Stomach (tissue), 19 donors: ENCODE measurements at places on chromosomes 5 and 9. TPM values are rescaled to one million over a fixed set of nuclear protein-coding genes. Genes with fewer than 3 reads are reported as not detected.

Gene FRMPD1
- not detected for polyA plus RNA-seq

DNA sequence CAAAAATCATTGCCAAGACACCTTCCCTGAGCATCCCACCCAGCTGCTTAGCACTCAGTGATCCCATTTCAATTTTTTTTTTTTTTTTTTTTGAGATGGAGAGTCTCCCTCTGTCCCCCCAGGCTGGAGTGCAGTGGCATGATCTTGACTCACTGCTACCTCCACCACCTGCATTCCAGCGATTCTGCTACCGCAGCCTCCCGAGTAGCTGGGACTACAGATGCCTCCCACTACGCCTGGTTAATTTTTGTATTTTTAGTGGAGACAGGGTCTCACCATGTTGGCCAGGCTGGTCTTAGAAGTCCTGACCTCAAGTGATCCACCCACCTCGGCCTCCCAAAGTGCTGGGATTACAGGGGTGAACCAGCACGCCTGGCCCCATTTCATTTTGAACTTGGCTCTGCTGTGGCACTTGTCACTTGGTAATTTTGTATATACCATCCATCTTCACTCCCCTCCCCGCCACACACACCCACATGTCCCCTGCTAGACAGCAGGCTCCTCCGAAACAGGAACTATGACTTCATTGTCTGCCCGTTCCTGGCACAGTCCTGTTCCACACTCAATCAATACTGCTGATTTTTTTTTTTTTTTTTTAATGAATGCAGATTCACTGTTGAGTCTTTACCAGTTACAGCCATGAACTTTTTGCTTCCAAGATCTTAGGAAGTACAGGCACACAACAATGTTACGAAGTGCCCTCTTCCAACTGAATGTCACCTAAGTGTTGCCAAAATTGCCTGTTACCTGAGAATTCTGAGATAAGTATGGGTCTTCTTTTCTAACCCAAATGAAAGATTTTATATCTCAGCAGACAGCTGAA lies 17.3 kb upstream of the ZBTB34 start:
- H3K4me3 ChIP-seq, result no peak overlapping the region
- no peaks in the 10 kb centered on the region for H3K27me3 ChIP-seq
- no peak overlapping the region for H3K27ac ChIP-seq
- H3K4me1 ChIP-seq, result peaks cover 3% of the 10 kb centered on the region
- peaks cover 14% of the 10 kb centered on the region for H3K36me3 ChIP-seq

GRCh38 chr5:78373231-78373630 lies 12.8 kb downstream of the SCAMP1 start:
- no peaks in the 10 kb centered on the region for H3K36me3 ChIP-seq
- no peak overlapping the region for H3K27ac ChIP-seq
- H3K27me3 ChIP-seq, result no peaks in the 10 kb centered on the region
- H3K4me1 ChIP-seq, result peaks cover 4% of the 10 kb centered on the region
- no peak overlapping the region for H3K4me3 ChIP-seq

DNA sequence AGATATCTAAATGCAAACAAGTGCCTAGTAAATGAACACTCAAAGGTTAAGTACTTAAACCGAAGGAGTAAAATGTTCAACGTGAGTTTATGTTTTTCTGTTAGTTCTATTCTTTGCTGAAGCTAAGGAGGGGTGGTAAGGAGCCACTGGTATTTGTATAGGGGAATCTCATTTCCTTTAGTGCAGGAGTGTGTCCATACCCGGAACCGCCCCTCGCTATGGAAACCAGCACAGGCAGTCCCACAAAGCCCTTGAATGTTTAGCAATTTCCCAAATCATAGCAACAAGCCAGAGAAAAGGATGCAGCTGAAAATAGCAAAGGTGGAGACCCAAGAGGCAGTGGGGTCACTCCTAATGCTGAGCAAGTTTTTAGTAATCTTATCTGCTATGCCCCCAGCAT lies 78.8 kb upstream of the STK32A start:
- no peak overlapping the region for H3K4me3 ChIP-seq
- no peak overlapping the region for H3K27ac ChIP-seq
- no peak for DNase-seq
- no peaks in the 10 kb centered on the region for H3K27me3 ChIP-seq

- H3K4me1 ChIP-seq, result no peaks in the 10 kb centered on the region
- H3K36me3 ChIP-seq, result no peaks in the 10 kb centered on the region
- no peak for DNase-seq
- no peaks in the 10 kb centered on the region for H3K27me3 ChIP-seq
Observed at GRCh38 chr5:107806271-107806670, 135.5 kb upstream of the EFNA5 start.
